Activated CD8-positive, alpha-beta T cell treated with anti-CD3 and anti-CD28 coated beads for 36 hours (primary cell): ENCODE measurements at places on chromosomes 5 and 9. TPM values are rescaled to one million over a fixed set of nuclear protein-coding genes. Genes with fewer than 3 reads are reported as not detected.

DNA sequence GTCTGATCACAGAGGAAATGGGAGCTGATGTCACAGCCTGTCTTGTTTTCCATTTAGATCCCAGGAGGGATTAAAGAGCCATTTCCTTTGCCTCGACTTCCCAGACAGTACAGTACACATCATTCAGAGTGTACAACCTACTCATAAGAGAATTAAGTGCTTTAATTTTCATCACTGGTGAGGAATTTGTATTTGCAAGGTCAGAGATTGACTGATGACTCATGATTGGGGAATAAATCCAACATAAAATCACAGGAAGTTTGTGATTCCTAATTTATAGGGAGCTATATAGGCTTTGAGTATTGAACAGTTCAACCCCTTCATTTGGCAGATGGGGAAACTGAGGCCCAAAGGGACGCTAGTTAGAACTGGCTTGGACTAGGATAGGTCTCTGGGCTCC, 4.1 kb upstream of the TOMM5 start:
- peaks cover 8% of the 10 kb centered on the region for H3K27me3 ChIP-seq
- H3K4me3 ChIP-seq: no peak overlapping the region
- no peak for DNase-seq
- H3K4me1 ChIP-seq: peaks cover 11% of the 10 kb centered on the region
- H3K27ac ChIP-seq: no peak overlapping the region

Gene NR5A1
- not detected for total RNA-seq

DNA sequence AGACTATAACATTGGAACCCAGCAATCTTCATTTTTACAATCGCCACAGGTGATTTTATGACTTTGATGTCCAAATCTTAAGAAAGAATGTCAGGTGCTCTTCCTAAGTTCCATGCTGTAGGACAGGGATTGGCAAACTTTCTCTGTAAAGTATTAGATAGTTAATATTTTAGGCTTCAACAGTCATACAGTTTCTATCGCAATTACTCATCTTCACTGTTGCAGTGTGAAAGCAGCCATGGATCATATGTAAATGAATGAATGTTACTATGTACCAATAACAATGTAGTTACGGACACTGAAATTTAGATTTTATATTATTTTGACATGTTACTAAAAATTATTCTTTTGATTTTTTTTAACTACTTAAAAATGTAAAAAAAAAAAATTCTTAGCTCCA, 169.7 kb downstream of the DTWD2 start:
- H3K36me3 ChIP-seq: peaks cover 2% of the 10 kb centered on the region
- H3K27ac ChIP-seq: no peak overlapping the region
- H3K4me1 ChIP-seq: no peaks in the 10 kb centered on the region
- H3K27me3 ChIP-seq: no peaks in the 10 kb centered on the region

GRCh38 chr9:33264003-33264472, 470 bp downstream of the BAG1 start:
- peak; percentile 57 for DNase-seq
- no peaks in the 10 kb centered on the region for H3K27me3 ChIP-seq
- H3K4me1 ChIP-seq: peaks cover 42% of the 10 kb centered on the region
- H3K27ac ChIP-seq: peak overlapping the region; percentile 96
- H3K4me3 ChIP-seq: peak overlapping the region; percentile 99

- no peak for DNase-seq
- peaks cover 3% of the 10 kb centered on the region for H3K4me1 ChIP-seq
- H3K4me3 ChIP-seq: no peak overlapping the region
- peaks cover 6% of the 10 kb centered on the region for H3K27me3 ChIP-seq
- no peaks in the 10 kb centered on the region for H3K36me3 ChIP-seq
- H3K27ac ChIP-seq: no peak overlapping the region
Measured at GRCh38 chr5:179167871-179168451, 107.8 kb downstream of the ZNF354C start.

- no peaks in the 10 kb centered on the region for H3K27me3 ChIP-seq
- peaks cover 7% of the 10 kb centered on the region for H3K4me1 ChIP-seq
- H3K4me3 ChIP-seq: no peak overlapping the region
- H3K36me3 ChIP-seq: no peaks in the 10 kb centered on the region
Measured at GRCh38 chr9:137482094-137482781, 23.1 kb upstream of the NSMF start.

Gene FRMD3
- total RNA-seq: 1.1 TPM

- peaks cover 60% of the 10 kb centered on the region for H3K4me1 ChIP-seq
- H3K36me3 ChIP-seq: no peaks in the 10 kb centered on the region
Measured at GRCh38 chr9:89740722-89741121, 135.9 kb downstream of the GADD45G start.

Gene TERT
- 12.5 TPM for total RNA-seq

DNA sequence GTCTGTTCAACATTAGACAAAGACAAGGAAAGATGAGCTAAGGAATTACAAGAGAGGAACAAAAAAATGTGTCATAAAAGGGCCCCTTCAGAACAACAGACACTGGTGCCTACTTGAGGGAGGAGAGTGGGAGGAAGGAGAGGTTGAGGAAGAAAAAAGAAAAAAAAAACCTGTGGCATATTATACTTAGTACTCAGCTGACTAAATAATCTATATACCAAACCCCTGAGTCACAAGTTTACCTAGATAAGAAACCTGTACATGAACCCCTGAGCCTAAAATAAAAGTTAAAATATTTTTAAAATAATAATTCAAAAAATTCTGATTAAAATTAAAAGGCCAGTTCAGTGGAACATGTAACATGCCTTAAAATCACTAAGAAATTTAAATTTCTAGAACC, 107.3 kb downstream of the MTREX start:
- no peak for DNase-seq
- no peak overlapping the region for H3K4me3 ChIP-seq
- no peaks in the 10 kb centered on the region for H3K27me3 ChIP-seq
- peaks cover 12% of the 10 kb centered on the region for H3K4me1 ChIP-seq

- no peaks in the 10 kb centered on the region for H3K36me3 ChIP-seq
- no peak for DNase-seq
- H3K27ac ChIP-seq: no peak overlapping the region
- H3K4me3 ChIP-seq: no peak overlapping the region
- H3K4me1 ChIP-seq: no peaks in the 10 kb centered on the region
- peaks cover 4% of the 10 kb centered on the region for H3K27me3 ChIP-seq
Measured at GRCh38 chr9:72695365-72695764, 174.0 kb downstream of the TMC1 start.

GRCh38 chr5:141623611-141624010, 4.8 kb upstream of the DIAPH1 start:
- DNase-seq: no peak
- H3K27ac ChIP-seq: peak overlapping the region; percentile 73
- H3K36me3 ChIP-seq: peaks cover 58% of the 10 kb centered on the region
- H3K4me1 ChIP-seq: peaks cover 25% of the 10 kb centered on the region

Gene SLC34A1
- total RNA-seq: 0.29 TPM

DNA sequence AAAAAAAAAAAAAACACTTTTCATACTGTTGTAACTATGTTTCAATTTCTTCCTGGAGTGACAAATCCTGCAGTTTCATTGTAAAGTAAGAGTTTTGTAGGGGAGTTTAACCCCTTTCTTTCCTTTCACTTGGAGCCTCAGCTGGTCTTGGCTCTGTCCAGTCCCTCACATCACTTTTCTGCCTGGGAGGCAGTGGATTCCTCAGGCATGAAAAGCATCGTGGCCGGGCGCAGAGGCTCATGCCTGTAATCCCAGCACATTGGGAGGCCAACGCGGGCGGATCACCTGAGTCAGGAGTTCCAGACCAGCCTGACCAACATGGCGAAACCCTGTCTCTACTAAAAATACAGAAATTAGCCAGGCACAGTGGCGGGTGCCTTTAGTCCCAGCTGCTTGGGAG, 45.6 kb upstream of the MYO10 start:
- no peak for DNase-seq
- no peaks in the 10 kb centered on the region for H3K4me1 ChIP-seq
- H3K27ac ChIP-seq: no peak overlapping the region
- H3K4me3 ChIP-seq: no peak overlapping the region
- peaks cover 2% of the 10 kb centered on the region for H3K27me3 ChIP-seq

DNA sequence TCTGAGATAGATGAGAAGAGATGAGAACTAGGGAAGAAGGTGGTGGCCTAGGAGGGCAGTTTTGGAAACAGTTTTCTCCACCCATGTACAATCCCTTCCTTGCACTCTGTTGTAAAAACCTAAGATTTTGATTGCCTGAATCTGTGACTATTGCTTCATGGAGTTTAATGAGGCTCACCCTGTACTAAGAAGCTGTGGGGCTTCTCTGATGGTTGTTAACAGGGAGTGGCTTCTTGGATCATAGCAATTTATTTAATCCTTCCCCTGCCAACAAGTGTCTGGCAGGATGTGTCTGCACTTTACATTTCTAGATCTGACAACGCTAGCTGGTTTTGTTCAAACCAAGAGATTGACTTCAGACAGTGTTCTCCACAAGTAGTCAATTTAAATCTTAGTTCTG, 74.7 kb upstream of the C5orf46 start:
- H3K27me3 ChIP-seq: peaks cover 2% of the 10 kb centered on the region
- H3K27ac ChIP-seq: no peak overlapping the region
- no peaks in the 10 kb centered on the region for H3K36me3 ChIP-seq
- H3K4me1 ChIP-seq: no peaks in the 10 kb centered on the region

Gene TMEM141
- 51.1 TPM for total RNA-seq

DNA sequence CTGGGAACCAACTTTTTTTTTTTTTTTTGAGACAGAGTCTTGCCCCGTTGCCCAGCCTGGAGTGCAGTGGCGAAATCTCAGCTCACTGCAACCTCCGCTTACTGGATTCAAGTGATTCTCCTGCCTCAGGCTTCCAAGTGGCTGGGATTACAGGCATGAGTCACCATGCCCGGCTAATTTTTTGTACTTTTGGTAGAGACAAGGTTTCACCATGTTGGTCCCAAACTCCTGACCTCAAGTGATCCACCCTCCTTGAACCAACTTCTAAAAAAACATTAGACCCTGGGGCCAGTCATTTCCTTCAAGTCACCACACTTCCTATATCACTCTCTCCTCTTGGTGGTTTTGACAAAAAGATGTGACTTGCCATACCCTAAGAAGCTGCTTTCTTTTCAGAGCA, 10.9 kb upstream of the SHROOM1 start:
- no peak overlapping the region for H3K27ac ChIP-seq
- H3K4me3 ChIP-seq: no peak overlapping the region
- no peak for DNase-seq
- no peaks in the 10 kb centered on the region for H3K27me3 ChIP-seq

DNA sequence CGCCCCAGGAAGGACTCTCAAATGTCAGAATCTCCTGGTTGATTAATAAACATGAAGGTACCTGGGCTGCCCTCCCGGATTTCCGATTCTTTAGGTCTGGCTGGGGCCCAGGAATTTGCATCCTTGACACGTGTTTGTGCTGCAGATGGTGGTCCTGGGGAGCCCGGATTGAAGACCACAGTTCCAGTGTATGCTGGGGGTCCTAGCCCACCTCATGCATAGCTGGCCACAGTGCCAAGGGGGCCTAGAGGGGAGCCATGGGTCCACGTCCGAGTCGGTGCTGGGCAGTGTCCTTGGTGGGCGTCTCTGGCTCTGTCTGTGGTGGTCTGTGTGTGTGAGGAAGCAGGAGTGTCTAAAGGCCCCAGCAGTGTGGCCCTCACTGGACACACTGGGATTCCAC, 3.2 kb downstream of the NCS1 start:
- H3K27ac ChIP-seq: no peak overlapping the region
- peaks cover 16% of the 10 kb centered on the region for H3K27me3 ChIP-seq
- H3K4me3 ChIP-seq: no peak overlapping the region
- H3K36me3 ChIP-seq: no peaks in the 10 kb centered on the region
- peaks cover 2% of the 10 kb centered on the region for H3K4me1 ChIP-seq

GRCh38 chr9:37370968-37371563, 51.4 kb upstream of the GRHPR start:
- peaks cover 7% of the 10 kb centered on the region for H3K27me3 ChIP-seq
- no peak for DNase-seq
- H3K4me3 ChIP-seq: no peak overlapping the region

Gene SLC36A2
- total RNA-seq: not detected

DNA sequence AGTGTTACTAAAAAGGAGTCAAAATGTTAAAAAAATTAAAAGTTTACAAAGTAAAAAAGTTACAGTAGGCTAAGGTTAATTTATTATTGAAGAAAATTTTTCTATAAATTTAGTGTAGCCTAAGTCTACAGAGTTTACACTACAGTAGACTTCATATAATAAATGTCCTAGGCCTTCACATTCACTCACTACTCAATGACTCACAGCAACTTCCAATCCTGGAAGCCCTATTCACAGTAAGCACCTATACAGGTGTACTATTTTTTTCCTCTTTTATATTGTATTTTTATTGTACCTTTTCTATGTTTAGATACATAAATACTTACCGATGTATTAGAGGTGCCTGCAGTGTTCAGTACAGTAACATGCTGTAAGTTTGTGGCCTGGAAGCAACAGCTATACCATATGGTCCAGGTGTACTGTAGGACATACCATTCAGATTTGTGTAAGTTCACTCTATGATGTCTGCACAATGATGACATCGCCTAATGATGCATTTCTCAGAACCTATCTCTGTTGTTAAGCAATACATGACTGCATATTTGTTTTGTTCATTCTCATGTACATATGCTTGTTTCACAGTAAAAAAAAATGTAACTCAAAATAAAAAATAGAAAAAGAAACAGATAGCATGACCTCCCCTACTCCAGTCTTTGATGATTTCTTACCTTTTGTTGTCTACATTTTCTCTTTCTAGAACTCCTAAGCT, 64.7 kb downstream of the NR3C1 start:
- H3K36me3 ChIP-seq: peaks cover 36% of the 10 kb centered on the region
- no peak overlapping the region for H3K27ac ChIP-seq
- H3K27me3 ChIP-seq: no peaks in the 10 kb centered on the region
- H3K4me3 ChIP-seq: no peak overlapping the region

- no peaks in the 10 kb centered on the region for H3K27me3 ChIP-seq
- H3K27ac ChIP-seq: no peak overlapping the region
- H3K4me3 ChIP-seq: no peak overlapping the region
- H3K4me1 ChIP-seq: no peaks in the 10 kb centered on the region
- no peak for DNase-seq
- H3K36me3 ChIP-seq: no peaks in the 10 kb centered on the region
Measured at GRCh38 chr9:17088566-17088965, 46.3 kb upstream of the CNTLN start.

DNA sequence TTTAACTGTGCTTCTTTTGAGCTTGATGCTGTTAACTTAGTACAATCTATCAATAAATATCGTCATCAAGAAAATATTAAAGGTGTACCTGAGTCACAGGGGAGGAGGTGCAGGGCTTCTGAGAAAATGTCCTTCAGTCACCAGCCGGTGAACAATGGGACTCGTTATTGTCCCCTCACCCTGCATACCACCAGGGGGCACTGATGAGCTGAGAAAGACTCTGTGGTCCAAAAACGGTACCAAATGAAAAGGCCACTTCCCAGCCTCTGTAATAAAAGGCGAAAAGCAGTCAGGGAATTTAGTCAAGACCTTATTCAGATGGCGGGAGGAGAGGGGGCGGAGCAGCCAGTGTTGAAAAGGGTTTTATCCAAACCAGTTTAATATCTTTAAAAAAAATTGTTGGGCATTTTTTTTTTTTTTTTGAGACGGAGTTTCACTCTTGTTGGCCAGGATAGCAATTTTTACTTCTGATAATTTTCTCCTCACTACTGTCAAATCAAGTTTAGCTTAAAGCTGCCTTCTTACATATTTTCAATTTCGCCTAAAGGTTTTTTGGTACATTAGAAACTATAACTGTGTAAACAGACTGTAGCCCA, 271.9 kb upstream of the ADAMTS16 start:
- H3K4me3 ChIP-seq: no peak overlapping the region
- H3K36me3 ChIP-seq: no peaks in the 10 kb centered on the region
- DNase-seq: peak; percentile 65
- no peaks in the 10 kb centered on the region for H3K4me1 ChIP-seq
- no peak overlapping the region for H3K27ac ChIP-seq
- H3K27me3 ChIP-seq: no peaks in the 10 kb centered on the region

- H3K27me3 ChIP-seq: no peaks in the 10 kb centered on the region
- no peak overlapping the region for H3K4me3 ChIP-seq
- DNase-seq: no peak
- H3K36me3 ChIP-seq: peaks cover 8% of the 10 kb centered on the region
- H3K27ac ChIP-seq: no peak overlapping the region
Measured at GRCh38 chr5:149370878-149371277, 8.2 kb downstream of the IL17B start.
